Activated CD8-positive, alpha-beta T cell treated with anti-CD3 and anti-CD28 coated beads, Interleukin-2, amount 10 ng/mL, durations not matched to agents 7 days and 5 days (primary cell): ENCODE measurements at places on chromosomes 11 and 22.

DNA sequence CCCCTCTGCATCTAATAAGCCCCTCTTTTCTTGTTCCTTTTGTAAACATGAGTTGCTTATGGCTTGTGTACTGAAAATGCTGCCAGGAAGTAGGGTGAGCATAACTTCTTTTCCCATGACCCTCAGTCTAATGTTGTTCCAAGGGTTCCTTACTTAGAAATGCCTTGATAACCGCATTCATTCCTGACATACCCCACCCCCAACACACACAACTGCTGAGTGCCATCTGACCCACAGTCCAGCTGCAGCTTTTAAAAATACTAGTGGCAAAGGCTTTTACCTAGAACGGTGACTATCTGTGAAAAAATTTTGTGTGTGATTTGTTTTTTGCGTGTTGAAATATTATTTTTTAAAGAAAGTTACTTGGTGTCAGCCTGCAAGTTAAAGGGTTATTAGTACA, 52.6 kb downstream of the ARHGAP42 start:
- DNase-seq: no peak

DNA sequence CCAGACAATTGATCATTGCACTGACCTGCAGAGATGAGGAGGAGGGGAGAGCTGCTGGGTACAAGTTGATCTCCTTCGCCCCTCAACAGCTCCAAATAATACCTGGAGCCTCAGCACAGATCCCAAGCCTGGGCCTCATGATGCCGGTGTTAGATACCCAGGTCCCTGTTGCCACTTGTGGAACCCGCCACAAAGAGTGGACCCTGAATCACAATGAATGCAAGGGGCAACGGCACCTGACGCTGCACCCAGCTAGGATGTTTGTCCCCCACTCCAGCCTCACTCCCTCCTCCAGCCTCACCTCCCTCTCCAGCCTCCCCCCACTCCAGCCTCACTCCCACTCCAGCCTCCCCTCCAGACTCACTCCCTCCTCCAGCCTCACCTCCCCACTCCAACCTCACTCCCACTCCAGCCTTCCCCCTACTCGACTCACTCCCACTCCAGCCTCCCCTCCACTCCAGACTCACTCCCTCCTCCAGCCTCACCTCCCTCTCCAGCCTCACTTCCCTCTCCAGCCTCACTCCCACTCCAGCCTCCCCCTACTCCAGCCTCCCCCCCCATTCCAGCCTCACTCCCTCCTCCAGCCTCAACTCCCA, 879.0 kb downstream of the BRD1 start:
- no peak for DNase-seq

DNA sequence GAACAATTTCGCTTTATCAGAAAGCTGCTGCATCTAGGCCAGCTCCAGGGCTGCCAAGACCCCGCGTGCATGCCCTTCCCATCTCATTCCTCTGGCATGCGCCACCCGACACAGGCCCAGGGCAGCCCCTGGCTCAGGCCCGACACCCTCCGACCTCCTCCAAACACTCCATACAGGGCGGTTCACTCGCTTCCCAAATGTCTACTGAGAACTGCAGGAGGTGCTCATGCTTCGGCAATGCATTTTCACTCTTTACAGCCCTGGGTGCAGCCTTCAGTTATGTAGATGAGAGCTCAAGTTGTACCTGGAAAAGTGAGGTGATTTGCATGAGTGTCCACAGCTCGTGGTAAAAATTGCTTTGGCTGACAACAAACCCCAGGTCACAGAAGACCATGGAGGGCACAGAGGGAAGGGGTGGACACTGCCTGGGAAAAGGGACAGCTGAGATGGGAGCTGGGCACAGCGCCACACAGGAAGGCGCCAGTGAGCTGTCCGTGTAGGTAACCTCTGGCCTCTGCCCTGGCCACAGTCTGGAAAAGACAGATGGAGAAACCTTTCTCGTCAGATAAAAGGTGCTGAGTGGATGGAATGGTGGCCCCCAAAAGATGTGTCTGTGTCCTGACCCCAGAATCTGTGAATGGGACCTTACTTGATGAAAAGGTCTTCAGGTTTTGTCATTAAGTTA, 1351.9 kb downstream of the BRD1 start:
- no peak for DNase-seq

GRCh38 chr11:10273738-10274137, 20.3 kb downstream of the SBF2 start:
- DNase-seq: no peak

GRCh38 chr22:31106001-31106571, 1.3 kb downstream of the SELENOM start:
- DNase-seq: no peak

GRCh38 chr11:61690706-61691379, 10.7 kb downstream of the DAGLA start:
- no peak for DNase-seq

DNA sequence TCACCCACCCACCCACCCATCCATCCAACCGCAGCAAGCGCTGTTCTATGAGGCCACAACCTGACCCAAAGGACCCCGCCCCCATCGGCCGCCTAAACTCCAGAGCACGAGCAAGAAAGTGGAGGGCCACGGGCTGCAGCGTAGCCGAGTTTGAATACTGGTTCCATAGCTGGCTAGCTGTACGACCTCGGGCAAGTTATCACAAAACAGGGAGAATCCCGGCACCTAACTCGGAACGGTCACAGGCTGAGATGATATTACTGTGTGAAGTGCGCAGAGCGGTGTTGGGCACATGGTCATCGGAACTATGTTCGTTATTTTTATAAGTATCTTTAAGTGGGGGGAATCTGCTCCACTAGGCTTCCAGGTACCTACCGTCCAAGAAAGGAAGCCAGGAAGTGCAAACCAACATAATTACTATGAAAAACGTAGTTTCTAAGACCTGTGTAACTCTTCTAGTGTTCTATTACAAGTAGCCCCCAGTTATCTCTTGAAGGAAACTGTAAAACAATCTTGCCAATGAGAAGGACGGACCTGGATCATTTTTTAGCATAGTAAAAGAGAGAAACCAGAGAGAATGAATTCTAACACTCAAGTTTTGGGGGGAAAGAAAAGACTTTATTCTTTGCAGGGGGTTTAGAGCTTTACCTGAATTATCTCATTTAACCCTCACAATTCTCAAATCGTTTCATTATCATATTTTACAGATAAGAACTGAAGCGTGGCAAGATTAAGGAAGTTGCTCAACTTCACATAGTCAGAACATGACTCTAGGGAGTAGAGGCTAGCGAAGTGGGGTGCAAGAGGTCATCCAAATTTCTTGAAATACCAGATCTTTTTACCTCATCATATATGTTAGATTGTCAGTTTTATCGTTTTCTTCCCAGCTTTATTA, 663 bp upstream of the BUD13 start:
- no peak for DNase-seq

- DNase-seq: no peak
Observed at GRCh38 chr11:66084821-66085475, 14.9 kb downstream of the PACS1 start.

- no peak for DNase-seq
Observed at GRCh38 chr11:109612496-109612895, 190.5 kb downstream of the C11orf87 start.

- no peak for DNase-seq
Observed at GRCh38 chr22:30105483-30105882, 25.2 kb downstream of the HORMAD2 start.

DNA sequence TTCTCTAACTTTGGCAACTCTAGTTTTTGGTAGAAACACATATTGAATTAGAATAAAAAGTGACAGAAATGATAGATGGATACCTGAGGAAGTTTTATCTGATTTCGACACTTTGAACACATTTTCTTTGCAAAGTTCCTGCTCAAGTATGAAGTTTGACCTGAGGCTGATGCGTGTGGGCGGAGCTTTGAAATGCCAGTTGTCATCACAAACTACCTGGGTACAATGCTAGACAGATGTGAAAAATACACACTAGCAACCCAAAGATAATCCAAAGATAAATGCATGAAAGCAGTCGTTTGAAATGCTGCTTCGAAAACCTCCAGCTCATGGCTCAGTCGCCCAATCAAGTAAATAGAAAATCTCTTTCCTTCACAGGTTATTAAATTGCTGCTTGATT, 54.8 kb downstream of the CD44 start:
- DNase-seq: no peak
